ENCODE measurements at places on chromosomes 6 and 20.

DNA sequence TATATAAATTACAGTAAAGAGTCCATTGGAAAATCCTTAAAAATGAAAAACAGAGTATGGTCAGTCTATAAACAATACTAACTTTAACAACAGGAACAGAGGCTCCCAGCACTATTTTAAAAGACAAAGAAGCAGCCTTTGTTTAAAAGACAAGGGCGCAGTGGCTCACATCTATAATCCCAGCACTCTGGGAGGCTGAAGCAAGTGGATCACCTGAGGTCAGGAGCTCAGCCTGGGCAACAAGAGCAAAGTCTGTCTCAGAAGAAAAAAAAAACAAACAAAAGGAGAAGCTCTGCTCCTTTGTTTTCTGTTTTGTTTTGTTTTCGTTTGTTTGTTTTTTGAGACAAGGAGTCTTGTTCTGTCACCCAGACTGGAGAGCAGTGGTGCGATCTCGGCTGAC is 89.4 kb downstream of the DTNBP1 start:
- peak; percentile 13 for DNase-seq

GRCh38 chr6:170093658-170094596 is 197.0 kb downstream of the DLL1 start:
- DNase-seq: no peak

- DNase-seq: no peak
Measured at GRCh38 chr20:49685809-49686208, 27.9 kb downstream of the B4GALT5 start.

- DNase-seq: no peak
Measured at GRCh38 chr6:85482206-85482904, 32.5 kb downstream of the NT5E start.

DNA sequence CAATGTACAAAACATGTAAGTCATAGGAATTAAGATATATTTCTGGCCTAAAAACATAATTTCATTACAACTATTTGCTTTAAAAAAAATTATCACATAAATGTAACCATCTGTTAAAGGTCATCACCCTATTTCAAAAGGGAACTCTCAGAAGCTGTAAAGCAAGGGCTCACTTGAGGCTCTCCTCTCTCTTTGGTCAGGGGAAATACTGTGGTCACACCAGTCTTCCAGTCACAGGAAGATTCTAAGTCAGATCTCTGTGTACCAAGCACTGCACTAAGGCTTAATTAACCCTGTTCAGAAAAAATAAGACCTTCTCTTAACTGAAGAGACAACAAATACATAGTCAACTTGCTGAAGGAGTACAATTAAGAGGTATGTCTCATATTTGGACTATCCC is 75.6 kb downstream of the MMS22L start:
- DNase-seq: no peak

DNA sequence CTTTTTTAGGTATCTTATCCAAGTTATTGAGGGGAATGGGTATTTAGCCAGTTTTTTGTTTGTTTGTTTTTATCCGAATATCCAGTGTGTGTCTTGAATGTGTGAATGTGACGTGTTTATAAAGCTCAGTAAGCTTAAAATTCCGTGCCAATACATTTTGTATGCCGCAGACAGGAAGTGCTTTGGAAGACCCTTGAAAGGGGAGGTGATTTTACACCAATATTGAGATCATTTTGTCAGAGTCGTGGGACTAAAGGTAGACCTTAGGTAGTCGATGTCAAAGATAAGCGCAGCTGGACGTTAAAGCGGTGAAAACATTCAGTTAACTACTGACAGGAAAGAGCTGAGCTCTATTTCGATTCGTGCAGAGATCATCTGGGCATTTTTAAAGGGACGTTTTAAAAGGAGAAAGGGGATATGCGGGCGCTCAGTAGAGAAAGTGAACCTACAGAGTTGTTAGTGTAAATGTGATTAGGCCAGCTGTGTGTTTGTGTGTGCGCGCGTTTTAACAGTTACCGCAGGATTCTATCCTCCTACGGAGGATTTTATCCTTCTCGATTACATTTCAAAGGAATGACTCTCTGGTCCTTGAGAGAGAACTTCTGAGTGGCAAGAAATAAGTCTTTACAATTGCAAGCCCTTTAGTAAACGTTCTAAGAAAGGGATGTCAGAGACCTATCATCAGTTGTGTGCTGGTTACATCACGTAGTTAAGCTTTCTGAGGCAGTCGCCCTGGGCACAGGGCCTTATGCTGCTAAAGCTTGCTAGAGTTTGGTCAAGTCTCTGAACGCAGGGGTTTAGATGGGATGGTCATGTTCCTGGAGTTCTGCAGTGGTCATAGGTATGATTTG is 625 bp upstream of the ECHDC1 start:
- no peak for DNase-seq

- no peak for DNase-seq
Measured at GRCh38 chr6:119350202-119350951, 816 bp upstream of the MAN1A1 start.

- no peak for DNase-seq
Measured at GRCh38 chr20:50932016-50932485, 814 bp upstream of the ADNP start.

- no peak for DNase-seq
Measured at GRCh38 chr6:25943887-25944286, 13.4 kb upstream of the SLC17A2 start.

GRCh38 chr6:151822252-151823111 is 15.0 kb downstream of the ESR1 start:
- DNase-seq: no peak

- DNase-seq: no peak
Measured at GRCh38 chr20:19729672-19730071, 28.4 kb upstream of the RIN2 start.

- DNase-seq: no peak
Measured at GRCh38 chr6:151803743-151804142, 3.7 kb upstream of the ESR1 start.

DNA sequence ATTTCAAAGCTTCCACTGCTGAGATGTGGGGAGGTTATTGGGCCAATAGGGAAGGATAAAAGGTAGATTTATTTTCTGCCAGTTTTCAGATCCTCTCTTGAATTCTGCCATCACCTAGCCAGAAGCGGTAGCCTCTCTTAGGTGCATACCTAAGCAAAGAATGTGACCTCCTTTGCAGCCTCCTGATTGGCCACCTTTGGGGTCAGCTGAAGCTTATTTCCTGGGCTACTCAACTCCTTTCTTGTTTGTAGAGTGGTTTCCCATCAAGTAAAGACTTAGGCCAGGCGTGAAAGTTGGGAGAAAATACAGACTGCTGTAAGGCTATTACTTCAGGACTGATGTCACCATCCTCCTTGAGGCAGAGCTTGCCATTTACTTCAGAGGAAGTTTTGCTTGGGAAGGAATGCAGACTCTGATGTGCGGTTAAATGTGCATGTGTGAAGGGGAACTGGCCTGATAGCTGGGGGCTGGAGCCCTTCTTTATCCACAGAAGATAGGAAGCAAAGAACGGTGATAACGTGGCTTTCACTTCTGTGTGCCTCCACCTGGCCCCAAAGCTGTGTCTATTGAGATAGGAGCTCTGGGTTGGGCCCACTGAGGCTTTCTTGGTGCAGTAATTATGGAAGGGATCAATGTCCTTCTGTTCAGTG is 70.1 kb downstream of the TRMT11 start:
- no peak for DNase-seq

GRCh38 chr20:61918548-61918947 is 147.1 kb downstream of the TAF4 start:
- no peak for DNase-seq

GRCh38 chr20:48582673-48582985 is 245.2 kb downstream of the PREX1 start:
- DNase-seq: no peak

DNA sequence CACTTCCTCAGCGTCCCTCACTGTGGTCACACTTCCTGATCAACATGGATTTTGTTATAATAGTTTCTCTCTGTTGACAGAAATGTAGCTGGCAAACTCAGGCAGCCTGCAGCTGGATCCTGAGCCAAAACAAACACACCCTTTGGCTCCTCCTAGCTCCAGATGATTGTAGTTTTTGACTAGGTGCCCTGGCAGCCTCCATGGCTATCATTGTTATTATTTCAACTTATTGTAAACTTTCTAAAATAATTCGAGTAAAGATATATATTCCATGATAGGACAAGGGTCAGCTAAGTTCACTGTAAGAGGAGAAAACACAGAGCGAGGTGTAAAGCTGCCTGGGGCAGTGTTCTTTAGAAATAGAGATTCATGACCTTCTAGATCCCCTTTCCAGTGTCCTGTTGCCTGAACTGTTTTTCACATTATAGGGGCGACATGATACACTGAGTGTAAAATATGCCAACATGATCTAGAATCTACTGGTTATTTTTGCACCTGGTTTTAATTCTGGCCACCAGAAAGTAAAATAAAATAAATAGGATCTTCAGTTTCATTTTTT is 98.2 kb upstream of the HDGFL1 start:
- DNase-seq: peak; percentile 96

DNA sequence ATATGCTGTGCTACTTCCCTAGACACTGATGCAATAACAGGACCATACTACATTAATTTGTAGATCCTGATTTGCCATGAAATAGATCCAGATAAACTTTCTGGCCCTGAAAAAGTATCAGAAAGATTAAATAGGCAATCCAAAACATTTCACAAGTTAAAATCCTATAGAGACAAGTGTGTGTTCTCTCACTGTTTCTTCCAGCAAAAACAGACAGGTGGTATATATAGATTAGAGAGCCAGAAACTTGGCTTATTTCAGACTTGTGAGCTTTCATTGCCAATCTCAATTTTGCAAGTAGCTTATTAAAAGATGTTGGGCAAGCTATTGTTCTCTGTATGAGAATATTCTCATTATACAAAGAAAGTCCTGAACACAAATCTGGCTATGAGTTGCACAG is 289.1 kb upstream of the MANEA start:
- no peak for DNase-seq

DNA sequence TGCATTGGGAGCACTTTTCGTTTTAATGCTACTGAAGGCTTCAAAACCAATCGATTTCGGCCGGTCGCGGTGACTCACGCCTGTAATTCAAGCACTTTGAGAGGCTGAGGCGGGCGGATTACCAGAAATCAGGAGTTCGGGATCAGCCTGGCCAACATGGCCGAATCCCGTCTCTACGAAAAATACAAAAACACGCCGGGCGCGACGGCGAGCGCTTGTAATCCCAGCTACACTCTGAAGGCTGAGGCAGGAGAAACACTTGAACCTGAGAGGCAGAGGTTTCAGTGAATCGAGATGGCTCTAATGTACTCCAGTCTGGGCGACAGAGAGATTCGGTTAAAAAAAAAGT is 58.4 kb downstream of the TRIM38 start:
- peak; percentile 23 for DNase-seq

DNA sequence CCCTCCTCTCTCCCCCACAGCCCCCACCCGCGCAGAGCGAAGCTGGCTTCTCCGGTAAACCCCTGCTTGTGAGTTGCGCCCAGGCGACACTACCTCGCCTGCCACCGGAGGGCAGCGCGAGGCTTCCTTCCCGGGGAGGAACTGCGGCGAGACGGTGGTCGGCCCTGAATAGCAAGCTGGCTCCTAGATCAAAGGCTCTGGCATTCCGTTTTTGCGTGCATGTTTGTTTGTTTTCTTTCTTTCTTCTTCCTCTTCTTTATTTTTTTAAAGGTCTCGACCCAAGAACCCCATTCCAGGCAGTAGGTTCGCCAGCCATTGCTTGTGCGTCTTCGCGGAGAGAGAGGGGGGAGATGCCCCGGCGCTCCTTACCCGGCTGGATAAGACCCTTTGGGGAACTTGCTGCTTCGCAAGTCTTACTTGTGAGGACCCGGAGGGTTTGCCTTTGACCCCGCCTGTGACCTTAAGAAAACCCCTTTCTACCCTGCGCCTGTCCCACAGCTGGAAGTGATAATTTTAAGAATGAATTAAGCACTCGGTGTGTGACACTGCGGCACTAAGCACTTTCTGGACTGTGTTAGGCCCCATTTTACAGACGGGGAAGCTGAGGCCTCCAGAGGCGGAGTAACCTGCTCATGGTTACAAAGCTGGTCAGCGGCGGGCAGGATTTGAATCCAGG is 92.7 kb upstream of the SIRPA start:
- no peak for DNase-seq

DNA sequence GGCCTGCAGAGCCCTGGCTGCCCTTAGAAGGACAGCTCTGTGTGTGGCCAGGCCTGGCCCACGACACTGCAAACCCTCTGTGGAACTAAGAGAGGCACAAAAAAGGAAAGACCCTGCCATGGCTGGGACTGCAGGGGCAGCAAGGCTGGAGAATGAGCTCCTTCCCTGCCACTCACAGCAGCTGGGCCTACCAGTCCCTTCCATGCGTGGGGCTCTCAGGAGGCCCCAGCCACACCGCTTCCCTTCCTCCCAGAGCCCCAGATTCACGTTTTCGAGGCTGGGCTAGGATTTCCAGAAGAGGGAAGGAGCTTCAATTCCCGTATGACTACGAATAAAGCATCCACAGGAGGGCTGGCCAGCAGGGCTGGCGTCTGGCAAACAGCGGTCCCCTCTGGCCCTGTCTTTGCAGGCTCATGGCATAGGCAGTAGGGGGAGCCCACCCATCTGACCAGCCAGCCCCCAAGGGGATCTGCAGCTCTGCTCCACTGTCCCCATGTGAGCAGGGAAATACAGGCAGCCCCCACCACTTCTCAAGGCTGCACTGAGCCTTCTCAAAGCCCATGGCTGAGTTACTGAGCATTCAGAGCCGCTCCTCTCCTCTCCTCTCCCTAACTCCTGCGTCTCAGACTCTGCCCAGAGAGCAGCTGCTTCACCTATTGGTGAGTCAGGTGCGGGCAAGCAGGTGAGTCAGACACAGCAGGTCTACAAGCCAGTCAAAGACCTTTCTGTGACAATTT is 53.1 kb downstream of the NINL start:
- DNase-seq: no peak

- DNase-seq: no peak
Measured at GRCh38 chr6:20737912-20738311, 203.7 kb downstream of the CDKAL1 start.

DNA sequence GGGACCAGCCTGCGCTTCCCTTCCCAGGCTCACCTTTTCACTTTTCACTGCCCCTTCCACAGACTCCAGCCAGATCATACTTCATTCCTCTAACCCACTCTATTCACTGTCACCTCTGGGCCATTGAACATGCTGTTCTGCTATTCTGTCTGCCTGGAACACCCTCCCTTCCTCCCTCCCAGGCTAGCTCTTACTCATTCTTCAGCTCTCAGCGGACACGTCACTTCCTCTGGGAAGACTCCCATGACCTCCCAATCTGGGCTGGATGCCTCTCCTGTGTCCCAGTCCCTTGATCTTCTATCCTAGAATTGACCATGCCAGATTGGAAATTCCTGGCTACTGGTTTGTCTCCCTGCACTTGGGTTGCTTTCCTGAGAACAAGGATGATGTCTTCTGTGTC is 5.0 kb downstream of the SLC12A5 start:
- no peak for DNase-seq

GRCh38 chr6:160750276-160750689 is 48.2 kb downstream of the PLG start:
- DNase-seq: peak; percentile 8
